Posterior vena cava (tissue), 2 donors: ENCODE measurements at places on chromosomes 13 and 19. TPM values are rescaled to one million over a fixed set of nuclear protein-coding genes. Genes with fewer than 3 reads are reported as not detected.
A peak's percentile ranks its signal among the peaks of the same experiment; 100 is the strongest.

Gene IFNL4
- total RNA-seq: not detected

Gene MCF2L
- 33.1 TPM for total RNA-seq

Gene CYP4F2
- not detected for total RNA-seq

Gene EDDM13
- not detected for total RNA-seq

Gene FAM187B
- total RNA-seq: not detected

Gene KCNJ14
- total RNA-seq: 0.65 TPM

Gene GAS6
- total RNA-seq: 215 TPM

Gene MYCBP2
- 153 TPM for total RNA-seq

DNA sequence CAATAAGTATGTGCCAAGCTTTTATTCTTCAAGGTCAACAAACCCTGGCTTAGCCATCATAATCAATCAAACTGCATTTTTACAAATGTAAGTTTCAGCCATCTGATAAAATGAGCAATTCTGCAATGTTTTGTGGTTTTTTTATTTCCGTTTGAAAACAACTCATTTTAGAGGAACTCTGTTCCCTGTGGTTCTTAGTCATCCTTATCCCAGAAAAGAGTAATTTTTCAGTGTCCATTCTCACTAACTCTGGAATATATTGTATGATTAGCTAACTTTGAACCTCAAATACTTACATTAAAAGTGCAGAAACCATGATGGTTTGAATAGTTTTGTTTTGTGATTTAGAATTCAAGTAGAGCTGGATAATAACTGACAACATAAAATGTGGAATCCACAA lies 87.6 kb downstream of the IRS2 start:
- DNase-seq: no peak

DNA sequence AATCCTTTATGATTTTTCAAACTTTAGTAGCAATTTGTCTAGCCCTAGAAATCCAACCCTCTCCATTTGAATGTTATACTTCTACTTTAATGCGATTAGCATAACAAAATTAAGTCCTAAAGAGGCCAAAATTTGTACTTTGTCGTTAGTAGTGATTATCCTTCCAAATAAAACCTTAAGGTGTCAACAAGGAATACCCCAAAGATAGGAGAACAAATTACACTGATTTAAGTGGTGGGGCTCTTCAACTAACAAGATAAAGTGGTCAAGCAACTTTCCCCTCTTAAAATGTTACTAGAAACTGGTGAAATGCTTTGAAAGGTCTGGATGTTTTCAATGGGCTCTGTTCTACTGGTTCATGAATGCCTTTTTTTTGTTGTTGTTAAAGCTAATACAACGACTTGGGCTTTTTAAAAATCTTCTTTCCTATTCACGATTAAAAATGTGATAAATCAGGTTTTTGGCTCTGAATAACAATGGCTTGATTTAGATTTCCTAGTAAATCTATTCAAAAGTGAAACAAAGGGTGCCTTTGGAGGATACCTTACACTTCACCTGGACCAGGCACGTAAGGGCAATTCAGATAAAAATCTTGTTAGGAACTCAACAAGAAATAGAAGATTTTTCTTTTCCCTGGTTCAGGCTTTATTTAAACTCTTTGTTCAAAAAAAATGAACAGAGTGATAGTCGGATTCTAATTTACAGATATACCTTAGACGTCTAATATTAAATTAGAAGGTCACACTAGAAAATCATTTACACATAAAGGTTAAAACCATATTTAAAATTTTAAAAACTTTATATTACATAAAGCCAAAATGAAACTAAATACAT lies 3.1 kb downstream of the SOX21 start:
- no peak for DNase-seq

- DNase-seq: no peak
These were observed 325.4 kb upstream of the TSHZ3 start for GRCh38 chr19:31674503-31675192.

DNA sequence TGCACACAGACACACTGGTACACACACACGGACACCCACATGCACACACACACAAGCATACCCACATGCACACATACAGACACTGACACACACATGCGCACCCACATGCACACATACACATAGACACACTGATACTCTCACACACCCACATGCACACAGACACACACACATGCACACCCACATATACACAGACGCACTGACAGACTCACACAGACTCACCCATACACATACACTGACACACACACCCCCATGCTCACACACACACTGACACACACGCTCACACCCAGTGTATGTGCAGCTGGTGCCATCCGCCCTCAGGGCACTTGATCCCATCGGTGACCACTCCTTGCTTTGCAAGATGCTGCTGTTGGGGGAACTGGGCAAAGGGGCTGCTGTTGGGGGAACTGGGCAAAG lies 9.7 kb upstream of the RASA3 start:
- DNase-seq: peak; percentile 29

- no peak for DNase-seq
These were observed 1.2 kb downstream of the SELENOW start for GRCh38 chr19:47779524-47780214.

DNA sequence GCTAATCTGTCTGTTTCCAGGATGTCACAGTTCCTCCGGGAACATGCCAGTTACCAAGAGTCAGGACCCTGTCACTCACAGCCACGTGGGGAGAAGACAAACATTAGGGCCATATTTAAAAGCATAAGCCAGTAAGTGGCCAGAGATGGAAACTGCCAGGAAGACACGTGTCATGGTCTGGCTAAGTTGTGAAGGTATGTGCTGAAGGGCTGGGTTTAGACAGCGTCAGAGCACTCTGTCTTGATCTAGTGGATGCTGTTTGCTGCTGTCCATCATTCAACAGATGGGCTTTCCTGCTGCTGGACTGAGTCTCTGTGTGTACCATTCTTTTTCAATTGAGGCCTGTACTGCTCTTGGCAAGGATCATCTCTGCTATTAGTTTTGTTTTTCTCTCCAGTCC lies 128.6 kb downstream of the HS6ST3 start:
- no peak for DNase-seq

DNA sequence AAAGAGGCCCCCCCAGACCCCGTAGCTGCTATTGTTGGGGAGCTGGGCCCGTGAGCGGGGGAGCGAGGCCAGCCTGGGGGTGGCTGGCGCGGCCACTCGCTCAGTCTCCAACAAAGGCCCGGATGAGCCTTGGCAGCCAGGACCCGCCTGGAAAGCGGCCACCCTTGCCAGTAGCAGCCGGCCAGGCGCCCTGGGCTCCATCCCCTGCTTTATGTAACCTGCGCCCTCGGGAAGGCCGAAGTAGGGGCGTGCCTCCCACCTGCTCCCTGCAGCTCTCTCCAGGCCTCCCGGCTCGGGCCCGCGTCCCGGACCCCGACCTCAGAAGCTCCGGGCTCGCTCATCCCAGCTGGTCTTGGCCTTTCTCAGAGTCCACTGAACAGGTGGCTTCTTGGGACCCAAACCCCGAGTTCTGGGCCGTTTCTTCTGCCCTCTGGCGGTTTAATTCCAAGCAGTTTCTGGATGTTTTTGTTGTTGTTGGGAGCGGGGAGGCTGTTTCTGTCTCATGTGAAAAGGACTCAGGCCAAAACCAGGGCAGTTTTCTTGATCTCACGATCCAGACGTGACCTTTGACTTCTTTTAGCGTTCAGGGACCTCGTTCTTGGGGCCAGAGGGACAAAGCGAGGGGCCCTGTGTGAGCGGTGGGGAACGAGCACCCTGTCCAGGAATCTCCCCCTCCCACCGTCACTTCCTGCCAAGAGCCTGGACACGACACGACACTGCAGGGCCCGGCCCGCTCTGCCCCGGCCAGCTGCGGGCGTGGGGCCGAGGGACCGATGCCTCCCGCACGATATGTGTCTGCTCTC lies 1.2 kb downstream of the CDC34 start:
- peak; percentile 92 for DNase-seq

- no peak for DNase-seq
These were observed 18.3 kb upstream of the DHRS12 start for GRCh38 chr13:51822106-51822815.

DNA sequence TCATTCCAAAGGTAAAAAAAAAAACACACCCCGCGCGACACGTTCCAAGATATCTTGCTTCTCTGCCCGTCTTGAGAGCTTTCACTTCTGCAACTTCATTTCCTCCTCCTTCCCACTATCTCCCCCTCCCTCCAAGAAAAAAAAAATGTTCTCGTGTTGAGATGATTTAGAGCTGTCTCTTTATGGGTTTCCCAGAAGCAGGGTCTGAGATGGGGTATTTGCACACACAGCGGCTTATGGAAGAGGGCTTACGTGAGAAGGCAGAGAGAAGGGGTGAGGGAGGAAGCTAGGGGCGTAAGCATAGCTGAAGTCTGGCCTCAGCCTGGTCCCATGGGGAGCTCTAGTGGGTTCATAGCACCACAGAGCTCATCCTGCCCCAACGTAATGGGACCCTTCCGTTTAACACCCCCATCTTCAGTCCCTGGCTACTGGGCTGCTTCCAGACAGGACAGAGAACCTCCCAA lies 31.3 kb upstream of the USE1 start:
- no peak for DNase-seq

- no peak for DNase-seq
These were observed 28.2 kb upstream of the ZBTB7A start for GRCh38 chr19:4094761-4095487.

GRCh38 chr19:30084390-30084819 lies 142.4 kb downstream of the URI1 start:
- DNase-seq: peak; percentile 38

DNA sequence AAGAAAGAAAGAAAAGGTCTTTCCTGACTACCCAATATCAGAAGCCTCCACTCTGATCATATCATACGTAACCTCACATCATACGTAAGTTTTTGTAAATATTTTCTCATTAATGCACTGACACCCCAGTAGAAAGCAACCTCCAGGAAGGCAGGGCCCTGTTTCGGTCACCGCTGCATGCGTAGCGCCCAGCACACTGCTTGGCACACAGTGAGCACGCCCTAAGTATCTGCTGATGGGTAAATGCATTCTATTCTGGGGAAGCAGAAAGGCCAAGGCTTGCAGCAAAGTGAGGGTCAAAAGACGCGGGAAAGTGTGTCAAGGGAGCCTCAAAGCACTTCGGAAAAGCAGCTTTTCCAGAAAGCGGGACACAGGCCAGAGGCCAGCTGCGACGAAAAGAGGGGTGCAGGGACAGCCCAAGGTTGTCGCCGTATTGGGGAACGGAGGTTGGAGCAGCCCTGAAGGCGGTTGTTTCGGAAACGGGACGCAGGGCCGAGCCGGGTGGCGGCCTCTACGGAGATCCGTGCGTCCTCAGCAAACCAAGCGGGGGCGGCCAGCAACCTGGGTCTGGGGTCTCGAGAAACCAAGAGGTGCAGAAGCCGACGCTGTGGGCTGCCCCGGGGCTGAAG lies 463 bp downstream of the SUGP1 start:
- no peak for DNase-seq

GRCh38 chr13:23701636-23702035 lies 131.4 kb downstream of the TNFRSF19 start:
- DNase-seq: peak; percentile 97

DNA sequence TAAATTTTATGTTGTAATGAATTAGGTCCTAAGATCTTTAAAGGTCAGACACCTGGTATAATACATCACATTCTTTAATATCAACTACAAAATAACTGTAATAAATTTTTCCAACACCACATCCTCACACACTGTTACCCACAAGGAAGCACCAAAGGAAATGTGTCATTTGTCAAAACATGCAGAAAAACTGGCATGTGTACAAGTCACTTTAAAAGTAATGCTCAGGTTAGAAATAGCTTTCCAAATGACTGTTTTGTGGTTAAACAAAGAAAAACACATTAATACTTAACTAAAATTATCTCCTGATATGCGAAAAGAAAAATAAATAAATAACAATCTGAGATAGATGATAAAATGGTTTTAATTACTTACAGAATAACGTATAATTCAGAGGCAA lies 74.7 kb downstream of the MZT1 start:
- DNase-seq: no peak

DNA sequence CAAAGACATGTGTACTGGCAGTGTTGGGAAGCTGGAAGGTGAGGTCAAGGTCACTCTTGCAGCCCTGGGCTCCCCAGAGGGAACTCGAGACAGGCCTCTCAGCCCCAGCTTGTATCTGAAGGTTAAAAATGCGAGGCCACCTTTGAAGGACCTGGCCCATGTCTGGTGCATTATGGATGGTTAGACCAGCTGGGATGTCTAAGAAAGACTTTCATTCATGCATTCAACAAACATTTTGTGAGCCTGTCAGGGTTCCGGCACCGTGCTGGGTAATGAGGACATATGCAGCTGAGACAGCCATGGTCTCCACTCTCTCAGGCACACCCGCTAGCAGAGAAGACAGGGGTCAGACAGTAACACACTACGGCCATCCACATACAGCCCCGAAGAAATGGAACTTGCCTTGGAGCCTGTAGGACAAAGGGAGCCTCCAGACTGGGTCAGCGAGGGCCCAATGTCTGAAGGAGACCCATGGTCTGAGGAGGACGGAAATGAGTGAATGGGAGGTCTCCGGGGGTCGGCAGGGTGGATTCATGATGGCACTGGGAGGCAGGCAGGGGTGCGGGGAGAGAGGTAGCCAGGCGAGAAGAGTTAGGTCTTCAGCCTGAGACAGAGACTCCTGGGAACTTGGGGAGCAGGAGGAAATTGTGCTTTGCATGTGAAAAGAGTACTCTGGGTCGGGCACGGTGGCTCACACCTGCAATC lies 19.0 kb downstream of the VSTM2B start:
- peak; percentile 63 for DNase-seq

DNA sequence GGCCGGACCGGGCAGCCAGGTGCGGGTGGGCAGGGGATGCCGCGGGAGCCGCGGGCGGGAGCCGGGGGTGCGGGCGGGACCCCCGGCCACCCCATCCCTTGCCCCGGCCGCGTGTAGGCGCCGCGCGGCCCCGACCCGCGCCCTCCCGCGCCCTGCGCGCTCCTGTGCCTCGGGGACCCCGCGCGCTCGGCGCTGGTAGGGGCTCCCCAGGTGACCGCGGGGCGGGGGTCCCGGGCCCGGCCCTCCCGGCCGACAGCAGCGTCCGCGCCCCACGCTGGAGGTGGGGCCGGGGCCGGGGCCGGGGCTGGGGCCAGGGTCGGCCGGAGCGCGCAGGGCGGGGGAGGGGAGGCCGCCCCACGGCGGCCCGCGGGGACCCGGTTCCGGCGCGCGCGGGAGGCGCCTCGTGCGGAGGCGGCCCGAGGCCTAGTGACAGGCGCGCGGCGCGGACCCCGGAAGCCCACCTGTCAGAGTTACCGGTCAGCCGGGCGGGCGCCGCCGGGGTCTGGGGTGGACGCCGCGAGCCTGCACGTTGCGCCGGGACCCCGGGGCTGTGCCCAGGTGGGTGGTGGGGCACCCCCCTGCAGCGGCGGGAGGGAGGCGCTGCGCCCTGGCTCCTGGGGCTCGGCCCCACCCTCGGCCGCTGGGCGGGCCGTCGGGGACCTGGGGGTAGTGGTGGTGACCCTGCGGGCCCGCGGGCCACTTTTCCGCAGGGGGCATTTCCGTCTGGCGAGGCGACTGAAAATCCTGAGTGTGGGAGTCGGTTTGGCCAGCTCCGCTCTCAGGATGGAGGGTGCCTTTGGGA lies 518 bp downstream of the TFDP1 start:
- peak; percentile 74 for DNase-seq

GRCh38 chr19:29587518-29587986 lies 18.5 kb upstream of the POP4 start:
- no peak for DNase-seq

DNA sequence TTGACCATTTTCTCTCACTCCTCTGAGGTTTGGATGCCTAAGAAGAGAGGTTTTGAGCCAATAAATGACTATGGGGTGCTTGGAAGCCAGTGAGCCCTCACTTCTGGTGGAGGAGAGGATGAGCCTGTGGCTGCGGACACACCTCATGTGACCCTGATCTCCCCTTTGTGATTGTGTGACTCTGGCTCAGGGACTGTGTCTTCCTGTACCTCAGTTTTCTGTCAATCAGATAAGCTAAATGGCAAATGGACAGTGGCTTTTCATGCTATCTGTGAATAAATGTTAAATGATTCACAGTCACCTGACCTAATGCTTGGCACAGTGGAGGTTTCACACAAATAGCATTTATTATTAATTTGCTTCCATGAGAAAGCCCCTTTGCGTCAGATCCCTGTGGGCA lies 2.7 kb downstream of the PSG8 start:
- DNase-seq: no peak
